Sigmoid colon (tissue), 7 donors: ENCODE measurements at places on chromosomes 1 and 21. TPM values are rescaled to one million over a fixed set of nuclear protein-coding genes. Genes with fewer than 3 reads are reported as not detected.

Gene SPOCD1
- 0.55 TPM for total RNA-seq

GRCh38 chr1:117638759-117639158 is 32.9 kb downstream of the TENT5C start:
- DNase-seq, result no peak

Gene TOR1AIP1
- 117 TPM for total RNA-seq

Gene NR1I3
- not detected for total RNA-seq

Gene ECM1
- 16.1 TPM for total RNA-seq

Gene AK5
- total RNA-seq, result 6.1 TPM

DNA sequence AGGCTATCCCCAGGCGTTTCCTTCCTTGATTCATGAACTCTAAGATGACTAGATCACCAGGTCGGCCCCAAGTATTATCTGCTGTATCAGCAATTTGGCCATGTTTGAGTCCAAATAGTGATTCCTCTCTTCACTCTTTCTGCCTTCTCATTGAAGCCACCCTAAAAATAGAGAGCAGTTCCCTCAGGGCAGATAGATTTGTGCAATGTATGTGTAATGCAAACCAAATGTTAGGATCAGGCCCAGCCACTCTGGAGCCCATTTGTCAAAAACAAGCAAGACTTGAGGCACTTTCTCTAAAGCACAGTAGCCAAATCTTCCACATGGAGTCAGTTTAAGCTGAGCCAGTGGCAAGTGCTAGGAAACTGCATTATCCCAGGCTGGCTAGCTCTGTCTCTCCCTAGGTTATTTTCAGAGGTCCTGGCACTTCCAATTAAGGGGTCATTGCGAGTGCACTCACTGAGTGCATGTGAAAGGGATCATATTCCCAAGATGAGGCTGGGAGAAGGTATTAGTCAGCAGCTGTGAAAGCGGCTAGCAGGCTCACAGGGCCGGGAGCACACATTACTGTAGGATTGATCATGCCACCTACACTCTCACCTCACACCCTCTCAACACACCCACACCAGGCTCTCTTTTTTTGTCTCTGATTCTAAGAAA is 97.9 kb upstream of the RAB3GAP2 start:
- no peak for DNase-seq

Gene LCE1A
- not detected for total RNA-seq

DNA sequence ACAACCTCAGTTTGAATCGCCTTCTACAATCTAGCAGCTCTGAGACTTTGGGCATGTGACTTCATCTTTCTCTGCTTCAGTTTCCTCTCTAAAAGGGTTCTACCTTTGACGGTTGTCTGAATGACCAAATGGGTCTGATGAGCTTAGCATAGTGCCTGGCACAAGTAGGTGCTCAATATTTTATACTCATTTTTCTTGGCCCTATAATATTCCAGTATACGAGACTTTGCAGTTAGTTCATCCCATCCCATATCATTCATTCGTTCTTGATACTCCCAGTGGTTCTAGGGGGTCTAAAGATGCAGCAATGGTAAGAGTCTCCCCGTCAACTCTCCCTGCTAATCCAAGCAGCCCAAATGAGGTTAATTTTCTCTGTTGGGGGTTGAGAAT is 67.6 kb downstream of the ALPL start:
- DNase-seq, result no peak

Gene MCOLN2
- 0.54 TPM for total RNA-seq

DNA sequence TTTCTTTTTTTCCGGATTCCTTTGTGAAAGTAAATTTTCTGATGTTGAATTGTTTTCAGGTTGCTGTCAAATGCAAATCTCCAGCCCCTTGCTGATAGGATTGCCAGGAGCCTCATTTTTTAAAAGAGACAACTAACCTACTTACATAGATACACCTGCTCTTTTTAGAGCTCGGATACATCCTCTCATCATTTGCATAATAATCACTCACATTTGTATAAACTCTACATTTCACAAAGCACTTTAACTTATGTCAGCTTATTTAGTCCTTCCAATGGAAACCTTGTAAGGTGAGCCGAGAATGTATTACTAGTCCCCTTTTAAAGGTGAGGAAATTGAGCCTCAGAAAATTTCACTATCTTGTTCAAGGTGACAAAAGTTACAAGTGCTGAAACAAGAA is 84.8 kb downstream of the KCTD3 start:
- DNase-seq, result no peak

DNA sequence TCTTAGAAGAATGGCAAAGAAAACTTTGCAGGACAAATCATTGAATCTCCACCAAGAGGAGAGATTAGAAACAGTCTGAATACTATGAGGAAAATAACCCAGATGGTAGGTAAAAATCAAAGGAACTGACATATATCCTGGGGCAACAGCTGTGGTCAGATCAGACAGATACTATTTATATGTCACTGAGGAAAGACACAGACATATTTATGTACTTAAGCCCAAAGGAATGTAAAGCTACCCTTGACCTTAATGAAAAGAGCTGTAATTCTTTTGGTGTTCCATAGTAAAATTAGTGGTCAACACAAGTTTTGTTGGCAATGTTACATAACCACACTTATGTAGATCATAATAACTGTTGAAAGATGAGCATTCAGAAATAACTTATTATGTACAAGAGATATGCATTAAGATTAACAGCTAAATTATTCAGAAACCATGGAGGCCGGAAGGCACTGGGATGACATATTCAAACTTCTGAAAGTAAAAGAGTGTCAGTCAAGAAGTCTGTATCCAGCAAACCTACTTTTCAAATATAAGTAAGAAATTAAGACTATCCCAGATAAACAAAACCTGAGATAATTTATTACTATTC is 166.1 kb upstream of the SAMSN1 start:
- DNase-seq, result no peak

DNA sequence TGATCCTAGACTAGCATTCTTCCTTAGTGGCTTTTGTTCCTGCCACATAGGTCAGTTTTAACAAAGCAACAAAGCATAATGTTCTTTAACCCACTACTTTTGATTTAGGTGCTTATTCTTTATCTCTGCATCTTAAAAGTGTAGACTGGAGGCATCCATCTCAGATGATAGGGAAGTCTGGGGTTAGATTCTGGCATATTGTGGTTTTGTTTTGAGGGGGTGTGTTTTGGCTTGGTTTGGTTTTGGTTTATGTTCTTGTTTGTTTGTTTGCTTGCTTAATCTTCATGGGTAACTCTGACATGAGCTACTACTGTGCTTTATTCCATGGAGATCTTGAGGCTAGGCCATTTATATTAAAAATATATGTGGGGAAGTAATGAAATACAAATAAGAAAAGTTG is 40.3 kb upstream of the MYOCOS start:
- DNase-seq, result no peak

Gene RNU5D-1
- not detected for total RNA-seq

GRCh38 chr1:47532921-47533792 is 95.3 kb downstream of the FOXD2 start:
- peak; percentile 76 for DNase-seq

- no peak for DNase-seq
Measured at GRCh38 chr1:200165493-200166220, 138.1 kb downstream of the NR5A2 start.

DNA sequence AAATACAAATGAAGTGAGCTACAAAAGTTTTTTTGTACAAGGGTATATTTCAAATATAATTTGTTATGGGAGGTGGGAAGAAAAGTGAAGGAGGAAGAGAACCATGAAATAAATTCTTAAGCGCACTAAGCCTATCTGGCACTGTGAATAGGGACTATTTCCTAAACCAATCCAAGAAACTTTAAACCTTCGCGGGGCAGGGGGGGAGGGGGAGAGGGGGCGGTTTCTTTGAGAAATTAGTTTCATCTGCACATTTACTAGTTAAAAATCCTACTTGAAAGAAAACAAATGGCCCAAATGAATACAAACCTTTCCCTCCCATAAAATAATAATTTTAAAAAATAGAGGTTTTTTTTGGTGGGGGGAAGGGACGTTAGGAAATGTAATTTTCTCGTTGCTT is 364 bp downstream of the GOLPH3L start:
- no peak for DNase-seq

Gene ODF2L
- 27.8 TPM for total RNA-seq

Gene PTGS2
- 32.9 TPM for total RNA-seq

DNA sequence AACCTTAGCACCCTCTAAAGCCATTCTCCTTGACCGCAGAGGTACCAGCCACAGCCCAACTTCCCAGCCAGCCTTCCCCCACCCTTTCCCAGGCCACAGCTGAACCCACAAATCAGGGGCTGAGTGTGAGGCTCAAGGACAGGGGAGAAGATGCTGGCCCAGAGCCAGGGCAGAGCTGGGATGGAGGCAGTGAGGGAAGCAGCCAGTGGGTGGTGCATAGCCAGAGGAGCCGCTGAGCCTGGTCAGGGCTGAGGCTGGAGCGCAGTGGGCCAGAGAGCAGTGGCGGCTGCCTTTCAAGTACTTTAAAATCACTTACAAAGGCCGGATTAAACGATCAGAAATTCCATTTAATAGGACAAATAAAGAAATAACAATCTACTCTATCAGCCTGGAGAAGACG is 36.3 kb downstream of the DMAP1 start:
- peak; percentile 71 for DNase-seq

- no peak for DNase-seq
Measured at GRCh38 chr1:53369761-53370160, 41.9 kb upstream of the LRP8 start.

- DNase-seq, result no peak
Measured at GRCh38 chr1:159999204-159999603, 32.6 kb downstream of the PIGM start.

Gene C1orf94
- not detected for total RNA-seq

DNA sequence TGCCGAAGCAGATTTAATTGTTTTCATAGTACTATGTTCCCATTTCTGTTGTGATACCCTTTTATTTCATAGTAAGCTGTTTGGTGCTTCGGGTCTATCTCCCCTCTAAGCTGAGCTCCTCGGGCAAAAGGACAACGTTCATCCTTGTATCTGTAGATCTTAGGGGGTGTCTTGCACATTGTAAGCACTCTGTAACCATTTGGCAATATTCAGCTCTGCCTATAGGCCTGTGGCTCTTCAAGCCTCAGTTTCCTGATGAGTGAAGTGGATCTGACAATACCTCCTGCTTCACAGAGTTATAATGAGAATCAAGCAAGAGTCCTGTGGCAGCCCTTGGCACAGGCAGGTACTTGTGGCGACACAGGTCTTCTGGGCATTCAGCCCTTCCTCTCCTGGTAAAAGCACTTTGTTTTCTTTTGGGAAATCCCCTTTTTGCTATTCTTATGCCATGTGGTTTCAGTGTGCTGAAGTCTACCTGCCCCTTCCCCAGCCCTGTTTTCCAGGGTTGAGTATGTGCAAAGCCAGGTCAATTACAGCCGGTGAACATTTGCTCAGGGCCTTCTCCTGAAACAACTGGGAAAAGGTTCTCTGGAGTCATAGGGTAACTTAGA is 8.5 kb upstream of the EXO1 start:
- DNase-seq, result no peak

Gene CFHR1
- 0.36 TPM for total RNA-seq

DNA sequence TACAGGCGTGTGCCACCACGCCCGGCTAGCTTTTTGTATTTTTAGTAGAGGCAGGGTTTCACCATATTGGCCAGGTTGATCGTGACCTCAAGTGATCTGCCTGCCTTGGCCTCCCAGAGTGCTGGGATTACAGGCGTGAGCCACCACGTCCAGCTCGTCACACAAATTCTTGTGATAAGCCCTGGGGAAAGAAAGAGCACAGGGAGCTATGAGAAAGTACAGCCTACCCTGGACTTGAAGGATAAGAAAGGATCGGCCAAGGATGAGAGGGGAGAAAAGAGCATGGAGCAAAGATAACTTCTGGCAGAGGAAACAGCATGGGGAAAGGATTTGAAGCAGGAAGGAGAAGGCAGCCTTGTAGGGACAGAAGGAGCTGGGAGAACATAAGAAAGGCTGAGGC is 29.2 kb downstream of the SESN2 start:
- DNase-seq, result no peak

Gene DIRAS3
- 1.9 TPM for total RNA-seq

- DNase-seq, result peak; percentile 89
Measured at GRCh38 chr1:16078925-16079656, 5.6 kb upstream of the FAM131C start.

DNA sequence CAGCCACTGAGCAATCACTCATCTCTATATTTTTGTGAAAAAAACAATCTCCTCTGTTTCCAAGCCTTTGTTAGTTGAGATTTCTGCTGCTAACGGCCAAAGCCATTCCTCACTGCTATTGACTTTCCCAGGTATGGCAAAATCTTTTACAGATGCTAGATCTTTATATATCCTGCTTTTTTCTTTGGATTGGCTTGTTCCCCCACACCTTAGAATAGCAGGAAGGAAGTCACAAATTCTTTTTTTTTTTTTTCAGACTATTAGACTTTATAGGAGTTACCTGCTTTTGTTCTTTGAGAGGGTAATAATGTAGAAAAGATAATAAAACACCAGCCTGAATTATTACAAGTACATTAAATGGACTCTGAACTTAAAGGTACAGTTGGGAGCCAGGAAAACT is 24.2 kb downstream of the SYF2 start:
- no peak for DNase-seq

DNA sequence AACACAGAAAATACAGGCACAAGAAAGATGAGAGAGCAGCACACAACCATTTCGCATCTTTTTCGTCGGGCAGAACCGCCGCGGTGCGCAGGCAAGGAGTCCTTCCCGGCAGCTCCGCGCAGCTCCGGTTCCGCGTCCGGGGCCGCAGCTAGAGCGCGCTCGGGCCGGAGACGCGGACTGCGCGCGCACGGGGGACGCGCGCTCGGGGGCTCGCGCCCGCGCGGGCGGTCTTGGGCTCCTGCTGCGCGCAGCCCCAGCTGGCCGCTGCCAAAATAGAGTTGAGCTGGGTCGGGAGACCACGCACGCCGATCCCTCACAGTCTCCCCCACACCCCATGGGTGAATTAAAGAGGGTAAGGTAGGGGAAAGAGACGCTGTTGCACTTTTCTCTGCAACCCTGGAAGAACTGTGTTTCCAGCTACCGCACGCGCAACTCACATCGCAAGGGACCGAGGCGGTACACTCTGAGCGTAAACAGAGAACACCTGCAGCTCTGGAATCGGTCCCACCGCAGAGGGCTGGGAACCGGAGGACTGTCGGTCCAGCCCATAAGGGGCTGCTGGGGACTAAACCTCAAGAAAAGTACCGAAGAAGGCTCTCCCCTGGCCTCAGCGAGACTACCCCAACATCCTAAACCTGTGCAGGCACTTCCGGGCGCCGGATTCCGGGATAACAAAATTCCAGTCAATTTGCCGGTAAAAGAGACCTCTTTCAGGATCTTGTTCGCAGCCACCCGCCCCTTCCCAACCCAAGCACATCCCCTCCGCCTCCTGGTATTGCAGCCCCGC is 1.7 kb downstream of the NR5A2 start:
- DNase-seq, result no peak

Gene TRIM58
- total RNA-seq, result 1.4 TPM

DNA sequence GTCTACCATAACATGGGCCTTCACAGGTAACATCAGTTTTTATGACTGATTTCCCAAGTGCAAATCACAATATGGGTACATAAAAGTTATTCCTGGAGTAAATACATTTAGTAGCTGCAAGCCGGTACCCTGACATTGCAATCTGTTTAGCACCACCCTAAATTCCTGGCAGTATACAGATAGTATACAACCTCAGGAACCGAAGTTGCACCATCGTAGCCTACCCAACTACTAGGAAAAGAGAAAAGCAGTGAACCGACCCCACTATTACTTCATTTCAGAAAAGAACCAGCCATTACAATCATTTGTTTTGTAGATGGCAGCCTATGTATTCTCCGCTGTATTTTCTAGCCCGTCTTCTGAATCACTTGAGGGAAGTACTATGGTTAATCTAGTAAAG is 1.1 kb downstream of the ADIPOR1 start:
- DNase-seq, result no peak

GRCh38 chr1:185159966-185160365 is 3.0 kb downstream of the SWT1 start:
- no peak for DNase-seq
